ENCODE measurements at places on chromosomes 13 and 19.

DNA sequence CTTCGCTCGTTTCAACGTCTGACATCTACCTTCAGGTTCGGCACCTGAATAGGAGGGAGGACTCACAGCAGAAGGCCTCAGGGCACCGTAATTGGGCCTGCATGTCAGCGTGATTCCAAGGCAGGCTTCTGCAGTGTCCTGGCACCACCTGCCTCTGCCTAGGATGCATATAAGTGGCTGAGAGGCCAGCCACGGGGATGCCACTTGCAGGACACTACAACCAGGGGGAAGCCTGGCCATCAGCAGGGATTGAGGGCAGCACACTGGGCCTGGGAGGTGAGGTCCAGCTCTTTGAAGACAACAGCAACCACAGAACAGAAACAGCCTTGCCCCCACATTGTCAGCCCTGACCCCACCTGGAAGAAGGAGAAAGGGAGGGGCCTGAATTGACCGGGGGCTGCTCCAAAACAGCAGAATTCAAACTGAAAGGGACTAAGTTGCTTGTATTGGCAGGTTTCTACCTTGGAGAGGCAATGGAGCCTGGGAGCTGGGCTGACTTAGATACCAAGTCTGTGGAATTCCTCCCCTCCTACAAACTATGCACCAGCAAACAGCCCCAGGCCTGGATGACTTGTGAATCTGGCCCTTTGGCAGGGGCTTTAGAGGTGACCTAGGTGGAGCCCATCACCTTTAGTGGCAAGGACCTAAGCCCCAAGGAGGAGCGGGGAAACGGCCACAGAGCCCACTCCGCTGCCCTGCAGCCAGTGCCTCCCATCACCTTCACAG, 34.1 kb upstream of the POMP start:
- DNase-seq = peak; percentile 72

DNA sequence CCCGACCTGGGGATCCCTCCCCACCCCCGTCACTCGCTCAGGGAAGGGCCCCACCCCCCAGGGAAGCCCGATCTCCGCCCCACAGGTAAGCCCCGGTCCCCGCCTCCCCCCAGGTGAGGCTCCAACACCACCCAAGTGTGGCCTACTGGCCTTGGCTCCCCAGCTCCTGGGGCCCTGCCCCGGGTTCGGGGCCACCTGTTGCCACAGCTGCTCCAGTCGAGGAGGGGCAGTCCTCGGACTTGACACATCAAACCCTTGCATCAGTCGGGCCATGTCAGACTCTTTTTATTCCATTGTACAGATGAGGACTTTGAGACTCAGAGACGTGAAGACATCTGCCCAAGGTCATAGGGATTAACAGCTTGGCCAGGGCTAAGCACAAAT, 512 bp downstream of the CC2D1A start:
- no peak for DNase-seq

DNA sequence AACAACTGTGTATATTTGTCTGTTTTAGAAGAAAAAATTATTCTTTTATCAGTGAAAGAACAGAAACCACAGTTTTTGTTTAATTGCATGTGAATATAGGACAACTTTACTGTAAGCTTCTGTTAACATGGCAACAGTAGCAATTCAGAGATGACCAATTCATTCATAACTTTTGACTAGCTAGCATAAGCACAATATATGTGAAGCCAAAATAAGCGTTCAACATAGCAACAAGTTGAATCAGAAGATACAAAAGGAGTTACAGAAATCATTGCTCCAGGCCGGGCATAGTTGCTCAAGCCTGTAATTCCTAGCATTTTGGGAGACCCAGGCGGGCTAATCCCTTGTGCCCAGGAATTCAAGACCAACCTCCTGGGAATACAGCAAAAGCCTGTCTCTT, 197.1 kb upstream of the GPC6 start:
- DNase-seq = no peak

GRCh38 chr13:78700121-78700910, 41.4 kb upstream of the OBI1 start:
- no peak for DNase-seq

DNA sequence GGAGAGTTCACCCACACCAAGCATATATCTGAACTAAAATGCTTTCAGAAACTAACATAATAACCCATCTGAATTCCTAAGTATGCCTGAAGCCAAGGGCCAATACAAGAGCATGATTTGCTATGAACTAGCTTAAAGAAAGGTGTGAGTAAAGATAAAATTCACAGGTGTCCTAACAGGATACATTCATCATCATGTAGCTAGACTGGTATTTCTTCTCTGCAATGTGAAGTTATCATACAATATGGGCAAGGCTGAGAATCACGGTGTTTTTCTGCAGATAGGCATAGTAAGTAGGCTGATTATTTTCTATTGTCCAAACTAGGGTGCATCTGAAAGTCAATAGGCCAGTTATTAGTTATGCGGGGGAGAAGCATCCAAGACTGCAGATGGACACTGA, 63.1 kb downstream of the STK24 start:
- no peak for DNase-seq

DNA sequence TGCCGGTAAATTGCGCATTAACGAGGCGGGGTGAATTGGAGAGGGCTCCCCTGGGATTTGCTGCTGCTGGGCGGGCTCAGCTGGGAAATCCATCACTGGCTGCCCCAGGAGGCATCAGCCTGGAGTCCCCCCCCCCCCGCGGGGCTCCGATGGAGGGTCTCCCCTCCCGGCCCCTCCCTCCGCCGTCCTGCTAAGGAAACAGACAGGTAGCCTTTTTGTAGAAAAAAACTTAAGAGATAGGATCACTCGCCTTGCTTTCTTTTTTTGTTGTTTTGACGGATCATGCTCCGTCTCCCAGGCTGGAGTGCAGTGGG, 6.8 kb downstream of the TLE6 start:
- no peak for DNase-seq

DNA sequence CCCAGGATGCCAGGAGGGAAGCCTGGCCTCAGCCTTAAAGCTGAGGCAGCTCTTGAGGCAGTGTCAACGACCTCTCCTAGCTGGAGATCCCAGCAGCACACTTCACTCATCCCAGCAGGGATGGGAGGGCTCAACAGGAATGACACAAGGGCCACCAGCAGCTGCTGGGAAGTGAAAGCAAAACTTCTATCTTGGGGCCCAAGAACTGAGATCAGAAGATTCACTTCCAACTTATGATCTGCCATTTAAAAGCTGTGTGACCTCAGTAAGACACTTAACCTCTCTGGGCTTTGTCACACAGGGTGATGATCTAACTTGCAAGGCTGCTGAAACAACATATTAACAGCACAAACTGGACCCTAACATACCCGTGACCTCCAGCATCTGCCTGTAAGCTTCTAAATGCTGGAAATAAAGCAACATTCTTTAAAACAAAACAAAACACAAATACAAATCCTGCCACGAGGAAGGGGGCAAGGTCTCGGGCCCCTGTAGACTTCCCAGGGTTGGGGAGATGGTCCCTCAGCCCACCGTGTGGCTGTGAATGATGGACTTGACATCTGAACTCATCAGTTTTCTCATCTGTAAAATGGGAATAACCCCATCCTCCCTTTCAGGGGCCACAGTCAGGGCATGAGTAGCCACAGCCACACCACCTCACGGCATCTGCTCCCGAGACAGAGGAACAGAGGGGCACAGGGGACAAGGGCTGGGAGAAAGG, 22.7 kb downstream of the ELL start:
- no peak for DNase-seq

Measured in ELF-1 (cell line).